ENCODE measurements at places on chromosomes 12 and 14. TPM values are rescaled to one million over a fixed set of nuclear protein-coding genes. Genes with fewer than 3 reads are reported as not detected.

Gene FBRSL1
- total RNA-seq, result 3.9 TPM

Gene KLRF1
- total RNA-seq, result 0.32 TPM

Gene RAP1B
- 155 TPM for total RNA-seq

Gene MAP3K9
- total RNA-seq, result under 0.01 TPM

Gene TAS2R7
- not detected for total RNA-seq

Gene SERPINA5
- total RNA-seq, result not detected

Gene FOXN4
- not detected for total RNA-seq

Gene PMCH
- total RNA-seq, result not detected

Gene LRRK2
- total RNA-seq, result 1.3 TPM

Gene RNF10
- total RNA-seq, result 127 TPM

Gene PLEKHD1
- total RNA-seq, result not detected

Gene SLC5A8
- not detected for total RNA-seq

Gene TOGARAM1
- total RNA-seq, result 15.1 TPM

Gene CCDC59
- 47.5 TPM for total RNA-seq

Gene RTL1
- not detected for total RNA-seq

Gene DIP2B
- total RNA-seq, result 32.9 TPM

Gene KRT81
- not detected for total RNA-seq

Gene TAS2R46
- total RNA-seq, result 4.2 TPM

Gene EEF1AKMT3
- 6.9 TPM for total RNA-seq

Gene TAS2R43
- total RNA-seq, result 4.5 TPM

Gene OR4K5
- total RNA-seq, result not detected

Gene ERP27
- total RNA-seq, result not detected

Gene TMEM121
- total RNA-seq, result 2.9 TPM

Gene DBX2
- total RNA-seq, result not detected

Gene PLD4
- total RNA-seq, result not detected

Gene FAM90A1
- not detected for total RNA-seq

Gene TSPAN19
- not detected for total RNA-seq

Gene PDE3A
- 7.1 TPM for total RNA-seq

Gene CLEC6A
- total RNA-seq, result not detected

Gene PPFIBP1
- total RNA-seq, result 71.2 TPM

Gene TOMM20L
- not detected for total RNA-seq

Gene RFLNA
- 5.6 TPM for total RNA-seq

Gene RHOJ
- 0.43 TPM for total RNA-seq

Gene PLCZ1
- total RNA-seq, result not detected

Gene TAMALIN
- 2.2 TPM for total RNA-seq

Gene RAD52
- 10.3 TPM for total RNA-seq

Gene PARPBP
- total RNA-seq, result 13.0 TPM

Gene RTN1
- total RNA-seq, result 0.43 TPM

Gene AICDA
- total RNA-seq, result not detected

Gene NFE2
- total RNA-seq, result 0.43 TPM

Gene DHRS4L2
- total RNA-seq, result 13.2 TPM

Gene CEBPE
- total RNA-seq, result not detected

Gene LIMA1
- total RNA-seq, result 188 TPM
